CD4-positive, CD25-positive, alpha-beta regulatory T cell (primary cell): ENCODE measurements at places on chromosomes 7 and 10. TPM values are rescaled to one million over a fixed set of nuclear protein-coding genes. Genes with fewer than 3 reads are reported as not detected.

- DNase-seq: no peak
These were observed 20.3 kb upstream of the CSGALNACT2 start for GRCh38 chr10:43117777-43118583.

- no peak for DNase-seq
These were observed 30.0 kb upstream of the KLHL7 start for GRCh38 chr7:23075571-23075970.

GRCh38 chr7:94395141-94396036 lies 694 bp downstream of the COL1A2 start:
- peak; percentile 61 for DNase-seq

- DNase-seq: no peak
These were observed 1225.5 kb upstream of the CELF2 start for GRCh38 chr10:9792181-9792580.

Gene SAP25
- 47.4 TPM for total RNA-seq

DNA sequence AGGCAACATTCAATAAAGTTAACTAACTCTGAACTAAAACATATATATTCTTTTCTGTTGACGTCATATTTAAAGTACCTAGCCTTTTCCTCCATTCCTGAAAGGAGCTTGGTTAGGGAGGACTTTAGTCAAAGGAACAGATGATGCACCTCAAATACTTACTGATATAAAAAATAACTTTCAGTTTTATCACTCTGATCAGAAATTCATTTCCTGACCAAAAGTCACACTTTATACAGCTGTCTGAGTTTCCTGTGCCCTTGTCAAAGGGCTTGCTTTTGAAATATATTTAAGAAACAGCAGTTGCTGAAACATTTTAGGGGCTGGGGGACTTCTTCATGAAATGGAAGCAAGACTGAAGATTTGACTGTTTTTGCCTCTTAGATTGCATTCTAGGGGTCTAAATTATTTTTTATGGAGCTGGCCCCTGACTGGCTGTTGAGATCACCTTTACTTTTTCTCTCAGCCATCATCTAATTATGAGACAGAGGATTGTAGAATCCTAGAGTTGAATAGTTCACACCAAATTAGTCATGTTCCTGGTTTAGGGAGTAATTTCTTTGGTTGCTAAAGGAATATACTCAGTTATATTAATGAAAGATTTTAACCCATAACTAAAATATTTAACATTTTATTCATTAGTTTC lies 46.6 kb downstream of the GLCCI1 start:
- DNase-seq: peak; percentile 44

Gene CTAGE15
- total RNA-seq: 1.2 TPM

DNA sequence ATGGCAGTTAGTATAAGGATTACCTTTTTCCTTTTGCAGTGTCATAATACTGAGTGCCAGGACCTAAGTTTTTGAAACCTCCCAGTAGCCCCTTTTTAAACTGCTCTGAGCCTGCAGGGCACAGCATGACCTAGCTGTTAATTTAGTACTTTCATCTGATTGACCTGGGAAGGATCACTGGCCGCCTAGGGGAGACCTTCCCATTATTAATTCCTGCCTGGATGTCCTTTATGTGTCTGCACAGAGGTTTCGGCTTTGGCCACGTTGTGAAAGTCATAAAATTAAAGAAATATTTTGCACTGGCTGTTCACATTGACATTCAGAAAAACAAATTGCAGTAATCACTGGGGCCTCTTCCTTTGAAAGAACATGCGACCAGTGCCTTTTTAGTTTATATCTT lies 290.2 kb downstream of the SDK1 start:
- DNase-seq: no peak

DNA sequence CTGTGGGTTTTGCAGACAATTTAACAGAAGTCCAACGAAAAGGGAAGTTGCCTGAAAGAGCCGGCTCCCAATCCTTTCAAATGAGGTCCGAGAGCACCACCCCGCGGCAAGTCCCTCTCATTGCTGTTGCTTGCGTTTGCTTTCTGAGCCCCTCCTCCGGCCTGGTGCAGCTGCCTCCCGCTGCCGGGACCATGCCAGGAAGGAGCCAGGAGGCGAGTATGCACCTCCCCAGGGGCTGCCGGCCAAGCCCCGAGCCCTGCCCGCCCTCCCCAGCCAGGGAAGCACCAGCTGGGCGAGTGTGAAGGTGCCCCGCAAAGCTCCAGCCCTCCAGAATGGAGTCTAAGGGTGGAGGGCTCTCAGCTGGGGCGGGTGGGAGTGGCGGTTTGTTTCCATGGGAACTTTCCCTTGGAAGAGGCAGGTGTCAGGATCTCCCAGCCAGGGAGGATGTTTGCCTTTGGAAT lies 25.8 kb upstream of the PPP2R2D start:
- DNase-seq: no peak

GRCh38 chr7:22845221-22845834 lies 22.7 kb upstream of the TOMM7 start:
- no peak for DNase-seq

DNA sequence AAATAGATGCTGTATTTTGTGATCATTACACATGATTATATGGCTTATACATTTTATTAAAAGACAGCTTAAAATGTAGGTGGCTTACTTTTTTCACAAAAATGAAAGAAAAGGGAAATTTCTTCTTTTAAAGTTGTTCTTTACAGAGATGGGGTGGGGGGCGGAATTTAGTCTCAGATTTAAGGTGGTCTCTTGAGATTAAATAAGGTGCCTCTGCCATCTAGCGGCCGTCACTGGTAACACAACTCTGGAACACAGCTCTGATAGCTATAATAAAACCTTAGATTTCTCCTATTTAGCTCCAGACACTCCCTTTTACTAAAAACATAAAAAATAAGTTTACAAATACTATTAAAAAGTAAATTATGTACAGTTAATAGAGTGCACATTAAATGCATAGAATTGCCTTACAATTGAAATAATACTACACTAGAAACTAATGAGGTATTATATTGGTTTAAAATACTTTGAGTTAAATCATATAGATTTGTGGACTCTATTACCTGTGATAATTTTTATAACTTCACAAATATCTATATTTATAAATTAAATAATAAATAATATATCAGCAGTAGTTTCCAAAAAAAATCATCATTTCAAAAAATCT lies 210.9 kb downstream of the DGKB start:
- peak; percentile 1 for DNase-seq

DNA sequence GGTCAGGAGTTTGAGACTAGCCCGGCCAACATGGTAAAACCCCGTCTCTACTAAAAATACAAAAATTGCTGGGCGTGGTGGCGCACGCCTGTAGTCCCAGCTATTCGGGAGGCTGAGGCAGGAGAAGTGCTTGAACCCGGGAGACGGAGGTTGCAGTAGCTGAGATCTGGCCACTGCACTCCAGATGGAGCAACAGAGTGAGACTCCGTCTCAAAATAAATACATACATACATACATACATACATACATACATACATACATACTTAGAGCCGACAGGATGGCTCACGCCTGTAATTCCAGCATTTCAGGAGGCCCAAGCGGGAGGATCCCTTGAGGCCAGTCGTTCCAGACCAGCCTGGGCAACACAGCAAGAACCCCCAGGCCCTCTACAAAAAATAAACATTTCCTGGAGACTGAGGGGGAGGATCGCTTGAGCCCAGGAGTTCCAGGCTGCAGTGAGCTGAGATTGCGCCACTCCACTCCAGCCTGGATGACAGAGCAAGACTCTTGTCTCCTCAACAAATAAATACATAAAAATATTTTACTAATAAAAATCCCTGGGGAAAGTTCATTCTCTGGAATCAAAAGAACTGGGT lies 90.9 kb upstream of the TNRC18 start:
- DNase-seq: no peak

Gene HOXA11
- total RNA-seq: not detected

DNA sequence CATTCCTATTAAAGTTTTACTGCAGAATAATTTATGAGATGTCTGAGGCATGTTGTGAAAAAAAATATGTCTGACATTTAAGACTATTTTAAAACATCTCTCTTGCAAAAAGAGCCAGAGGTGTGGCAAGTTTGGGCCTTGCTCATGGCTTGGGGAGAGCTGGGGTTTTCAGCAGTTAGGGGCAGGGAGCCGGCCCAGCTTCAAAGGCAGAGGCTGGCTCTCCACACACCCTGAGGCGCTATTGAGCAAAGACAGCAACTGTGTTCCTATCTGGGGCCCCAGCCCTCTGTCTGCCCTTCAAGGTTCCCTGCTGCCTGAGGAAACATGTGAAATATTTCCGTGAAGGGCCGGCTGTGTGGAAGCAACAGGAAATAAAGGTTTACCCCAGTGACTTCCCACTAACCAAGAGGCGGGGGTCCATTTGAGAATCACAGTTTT lies 94.0 kb downstream of the SORBS1 start:
- no peak for DNase-seq

- no peak for DNase-seq
These were observed 10.5 kb upstream of the ENTPD1 start for GRCh38 chr10:95745501-95745900.

- peak; percentile 22 for DNase-seq
These were observed 312 bp downstream of the PDCD11 start for GRCh38 chr10:103396789-103397087.

GRCh38 chr7:83836028-83836427 lies 187.1 kb upstream of the SEMA3E start:
- no peak for DNase-seq

- DNase-seq: no peak
These were observed 13.7 kb upstream of the GPR141 start for GRCh38 chr7:37669818-37670217.

- no peak for DNase-seq
These were observed 311.8 kb upstream of the IMMP2L start for GRCh38 chr7:111873963-111874690.

DNA sequence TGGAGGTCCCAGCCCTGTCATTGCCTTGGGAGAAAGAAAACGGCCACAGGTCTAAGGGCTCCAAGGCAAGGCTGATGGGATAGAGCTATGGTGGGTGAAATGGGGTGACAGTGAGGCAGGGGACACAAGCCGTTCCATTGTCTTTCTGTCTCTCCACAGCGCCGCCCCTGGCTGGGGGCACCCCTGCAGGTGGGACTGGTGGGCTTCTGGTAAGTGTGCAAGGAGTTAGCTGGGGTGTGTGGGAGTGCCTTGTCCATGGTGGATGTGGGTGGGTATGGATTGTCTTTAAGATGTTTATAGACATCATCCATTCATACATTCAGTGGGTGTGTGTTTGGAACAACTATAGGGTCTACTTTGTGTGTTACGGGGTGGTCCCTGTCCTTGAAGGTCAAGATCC lies 7.5 kb downstream of the SFXN3 start:
- DNase-seq: no peak

DNA sequence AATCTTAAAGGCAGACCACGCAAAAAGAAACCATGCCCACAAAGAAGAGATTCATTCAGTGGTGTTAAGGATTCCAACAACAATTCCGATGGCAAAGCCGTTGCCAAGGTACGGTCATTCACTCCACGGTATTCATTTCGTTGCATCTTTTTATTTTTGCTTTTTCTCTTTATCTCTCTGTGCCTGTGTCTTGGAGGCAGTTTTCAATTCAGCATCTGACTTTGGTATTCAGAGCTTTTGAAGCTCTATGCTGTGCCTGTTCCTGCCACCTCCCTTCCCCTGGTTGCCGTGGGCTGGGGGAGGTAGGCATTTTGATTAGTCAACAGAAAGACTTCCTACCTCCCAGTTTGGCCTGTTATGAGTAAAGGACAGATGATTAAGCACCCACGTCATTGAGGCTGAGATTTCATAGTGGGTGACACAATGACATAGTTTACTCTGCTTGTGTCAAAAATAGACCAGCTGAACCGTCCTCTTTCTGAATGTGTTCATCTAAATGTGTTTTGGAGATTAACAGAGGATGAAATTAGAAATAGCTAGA lies 149.5 kb downstream of the ARID5B start:
- peak; percentile 87 for DNase-seq

GRCh38 chr7:24595671-24596418 lies 22.6 kb downstream of the PALS2 start:
- DNase-seq: peak; percentile 55

GRCh38 chr10:3336673-3337293 lies 164.2 kb upstream of the PITRM1 start:
- no peak for DNase-seq

DNA sequence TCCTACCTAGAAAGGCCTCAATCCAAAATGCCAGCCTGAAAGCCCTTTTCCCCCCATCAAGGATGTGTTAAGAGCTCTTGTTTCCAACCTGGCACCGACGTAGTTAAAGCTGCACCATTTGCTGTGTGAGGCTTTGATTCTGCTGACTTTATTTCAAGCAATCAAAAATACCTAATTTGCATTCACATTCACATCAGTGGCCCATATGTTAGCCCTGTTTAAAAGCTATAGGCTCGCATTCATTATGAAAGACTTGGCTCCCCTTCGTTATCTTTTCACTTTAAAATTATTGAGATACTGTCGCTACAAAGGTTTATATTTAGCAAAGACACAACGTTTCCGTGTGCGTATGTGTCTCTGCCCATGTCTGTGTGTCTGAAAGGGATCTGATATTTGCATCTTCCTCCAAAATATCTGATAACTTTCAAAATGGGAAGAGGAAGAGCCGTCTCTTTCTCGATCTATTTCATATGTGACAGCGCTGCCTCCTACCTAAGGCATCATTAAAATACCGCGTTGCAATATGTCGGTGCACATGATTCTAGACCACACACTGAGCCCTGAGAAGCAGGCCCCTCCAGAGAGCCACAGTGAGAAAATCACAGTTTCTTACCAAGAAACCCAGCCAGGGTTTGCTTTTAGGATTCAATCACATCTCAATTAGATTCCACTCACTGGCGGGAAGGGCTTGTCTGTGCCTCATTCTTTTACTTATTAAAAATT lies 57.1 kb upstream of the ITPRID1 start:
- no peak for DNase-seq

GRCh38 chr10:29522918-29523317 lies 111.9 kb downstream of the SVIL start:
- no peak for DNase-seq

DNA sequence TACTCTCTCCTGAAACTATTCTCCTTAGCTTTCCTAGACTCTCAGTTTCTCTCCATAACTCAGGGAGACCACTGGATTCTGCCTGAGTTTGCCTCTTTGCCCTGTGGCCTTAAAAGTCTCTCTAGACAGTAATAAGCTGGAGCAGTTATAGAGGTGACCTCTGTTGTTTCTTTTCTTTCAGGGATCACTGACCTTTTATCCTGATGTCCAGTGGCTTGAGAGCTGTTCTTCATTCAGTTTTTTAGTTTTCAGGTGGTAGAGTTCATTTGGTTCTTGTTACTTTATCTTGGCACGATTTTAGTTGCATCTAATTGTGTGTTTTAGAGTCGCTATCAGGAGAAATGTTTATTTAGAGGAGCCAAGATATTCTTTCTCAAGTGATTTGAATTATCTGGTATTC lies 37.7 kb downstream of the TAX1BP1 start:
- no peak for DNase-seq

- DNase-seq: no peak
These were observed 19.7 kb upstream of the GOT1 start for GRCh38 chr10:99450156-99450555.

GRCh38 chr7:117448655-117449054 lies 21.4 kb upstream of the ASZ1 start:
- no peak for DNase-seq

- no peak for DNase-seq
These were observed 122.2 kb downstream of the MPP7 start for GRCh38 chr10:28180654-28181053.

Gene DDX50
- total RNA-seq: 39.7 TPM

Gene PROSER2
- total RNA-seq: 1.3 TPM

Gene CALML3
- total RNA-seq: not detected

- no peak for DNase-seq
These were observed 105.6 kb upstream of the COL1A2 start for GRCh38 chr7:94289071-94289470.

GRCh38 chr10:101595591-101596433 lies 7.7 kb downstream of the DPCD start:
- DNase-seq: no peak
